ENCODE measurements at places on chromosomes 6 and 20.

- DNase-seq, result no peak
Measured at GRCh38 chr6:57267586-57268293, 45.6 kb upstream of the RAB23 start.

DNA sequence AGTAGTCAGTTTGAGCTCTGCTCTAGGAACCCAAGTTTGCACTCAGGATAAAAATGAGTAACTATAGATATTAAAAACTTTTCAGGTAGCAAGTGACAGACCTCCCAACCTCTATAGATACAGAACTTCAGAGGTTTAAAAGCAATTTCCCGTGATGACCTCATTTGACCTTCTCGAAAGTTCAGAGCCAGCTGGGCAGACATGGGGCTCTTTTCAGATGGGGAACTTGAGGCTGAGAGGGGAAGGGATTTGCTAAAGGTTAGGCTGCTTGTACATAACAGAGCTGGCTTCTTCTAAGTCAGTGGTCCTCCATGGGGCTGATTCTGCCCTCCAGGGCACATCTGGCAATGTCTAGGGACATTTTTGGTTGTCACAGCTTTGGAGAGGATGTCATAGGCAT is 58.8 kb upstream of the ZNF831 start:
- no peak for DNase-seq

- no peak for DNase-seq
Measured at GRCh38 chr6:39521958-39522357, 199.5 kb upstream of the KCNK16 start.

DNA sequence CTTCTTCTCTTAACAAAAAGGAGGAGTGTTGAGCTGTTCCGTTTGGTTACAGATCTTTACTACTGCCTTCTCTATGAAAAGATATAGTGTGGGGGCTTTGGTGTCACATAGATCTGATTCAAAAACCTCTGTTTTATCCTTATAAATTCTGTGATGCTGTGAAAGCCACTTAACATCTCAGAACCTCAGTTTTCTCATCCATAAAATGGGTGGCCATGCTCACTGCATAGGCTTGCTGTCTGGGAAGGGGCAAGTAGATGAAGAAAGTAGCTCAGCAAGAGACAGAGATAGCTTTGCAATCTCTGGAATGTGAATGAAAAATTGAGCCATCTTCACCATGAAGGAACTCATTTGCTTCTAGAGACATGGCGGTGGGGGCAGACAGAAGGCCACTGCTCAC is 31.6 kb upstream of the RNF24 start:
- DNase-seq, result no peak

DNA sequence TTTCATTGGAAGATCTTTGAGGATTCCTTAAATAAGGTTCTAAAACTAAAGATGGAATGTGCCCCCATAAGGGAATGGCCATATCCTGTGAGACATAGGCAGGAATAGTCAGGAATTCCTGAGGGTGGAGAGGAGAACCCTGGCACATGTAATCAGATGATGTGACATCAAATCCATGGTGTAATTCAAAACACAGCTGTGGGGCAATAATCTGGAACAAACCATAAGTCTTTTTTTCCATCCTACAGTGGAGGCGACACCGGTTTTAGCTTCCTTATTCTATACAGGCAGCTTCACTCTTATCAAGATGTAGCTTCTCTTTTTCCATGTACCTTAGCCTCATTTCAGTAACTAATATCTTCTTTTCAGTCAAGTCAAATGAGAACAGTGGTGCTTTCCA is 133.6 kb upstream of the CITED2 start:
- DNase-seq, result no peak

GRCh38 chr20:13120471-13120870 is 100.6 kb upstream of the ISM1 start:
- no peak for DNase-seq

DNA sequence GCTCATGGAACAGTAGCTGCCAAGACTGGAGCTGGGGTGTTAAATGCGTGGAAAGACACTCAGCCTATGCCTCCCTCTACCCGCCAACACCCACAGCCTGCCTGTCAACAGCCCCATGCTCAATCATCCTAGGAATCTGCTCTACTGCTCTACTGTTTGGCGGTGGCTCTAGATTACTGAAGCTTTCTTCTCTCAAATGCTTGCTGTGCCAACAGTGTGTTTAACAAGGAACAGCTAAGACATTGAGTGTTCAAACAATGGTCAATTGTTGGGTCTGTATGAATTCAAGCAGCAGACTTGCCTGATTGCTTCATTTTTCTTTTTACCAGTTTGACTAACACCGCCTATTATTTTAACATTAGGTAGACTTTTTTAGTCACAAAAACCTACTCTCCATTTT is 258.6 kb downstream of the SOD2 start:
- DNase-seq, result no peak

DNA sequence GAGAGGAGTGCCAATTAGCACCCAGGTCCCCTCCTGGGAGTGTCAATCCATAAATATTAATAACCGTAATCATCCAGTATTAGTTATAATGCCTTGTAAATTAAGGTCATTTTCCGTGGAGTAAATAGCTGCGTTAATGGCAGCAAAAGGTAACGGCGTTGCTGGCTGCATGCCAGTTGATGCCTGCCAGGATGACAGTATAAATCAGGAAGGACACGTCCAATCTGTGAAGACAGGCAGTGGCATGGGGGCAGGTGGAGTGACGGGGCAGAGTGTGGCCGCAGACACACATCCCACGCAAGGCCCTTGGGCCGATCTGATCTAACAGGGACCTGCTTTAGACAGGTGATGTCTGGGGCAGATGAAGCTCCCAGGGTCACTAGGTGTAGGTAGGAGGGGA is 49.1 kb downstream of the KCNB1 start:
- DNase-seq, result no peak

DNA sequence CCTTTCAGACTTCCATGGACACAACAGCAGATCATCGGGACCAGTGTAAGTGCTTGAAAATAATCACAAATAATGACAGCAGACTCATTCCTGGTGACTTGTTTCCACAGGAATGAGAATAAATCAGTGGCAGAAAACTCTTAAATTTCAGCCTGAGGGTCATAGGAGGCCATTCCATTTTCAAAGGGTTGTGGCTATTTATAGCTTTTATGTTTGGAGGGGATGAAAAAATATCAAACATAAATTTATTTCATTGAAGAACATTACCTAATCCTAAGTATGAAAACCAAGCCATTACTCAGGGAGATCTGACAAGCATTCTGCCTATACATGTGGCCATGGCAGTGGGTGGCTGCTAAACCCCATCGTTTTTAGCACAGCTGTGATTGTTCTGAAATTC is 173.6 kb upstream of the CNR1 start:
- no peak for DNase-seq

DNA sequence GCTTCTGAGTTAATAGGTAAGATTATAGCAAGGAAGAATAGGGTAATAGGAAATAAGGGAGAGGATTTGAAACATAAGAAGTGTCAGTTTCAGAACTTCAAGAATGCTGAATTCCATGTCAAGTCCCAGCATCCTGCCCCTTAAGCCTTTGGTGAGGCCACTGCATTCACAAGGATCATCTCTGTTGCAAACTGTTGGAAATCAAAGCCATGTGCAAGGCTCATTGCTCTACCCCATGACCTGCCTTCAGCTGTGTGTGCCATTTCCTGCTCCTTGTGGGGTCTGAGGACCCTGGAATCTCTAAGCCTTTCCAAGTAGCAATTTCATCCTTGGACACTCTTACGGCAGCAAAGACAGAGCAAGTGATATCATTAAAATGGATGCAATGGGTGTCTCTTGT is 203.0 kb downstream of the CDC5L start:
- DNase-seq, result no peak

DNA sequence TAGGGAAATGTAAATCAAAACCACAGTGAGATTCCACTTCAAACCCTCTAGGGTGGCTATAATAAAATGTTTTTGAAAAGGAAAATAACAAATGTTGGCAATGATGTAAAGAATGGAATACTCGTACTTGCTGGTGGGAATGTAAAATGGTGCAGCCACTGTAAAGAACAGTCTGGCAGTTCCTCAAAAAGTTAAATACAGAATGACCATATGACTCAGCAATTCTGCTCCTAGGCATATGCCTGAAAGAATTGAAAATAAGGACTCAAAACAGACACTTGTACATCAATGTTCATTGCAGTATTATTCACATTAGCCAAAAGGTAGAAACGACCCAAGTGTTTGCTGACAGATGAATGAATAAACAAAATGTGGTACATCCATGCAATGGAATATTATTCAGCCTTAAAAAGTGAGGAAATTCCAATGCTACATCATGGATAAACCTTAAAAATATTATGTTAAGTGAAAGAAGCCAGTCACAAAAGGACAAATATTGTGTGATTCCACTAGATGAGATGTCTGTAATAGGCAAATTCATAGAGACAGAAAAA is 10.2 kb upstream of the RNF114 start:
- no peak for DNase-seq
